Stimulated activated CD4-positive, alpha-beta T cell treated with anti-CD3 and anti-CD28 coated beads, TNF-alpha, amount 100 ng/mL, for 1 hour (primary cell): ENCODE measurements at places on chromosomes 11 and 22.

DNA sequence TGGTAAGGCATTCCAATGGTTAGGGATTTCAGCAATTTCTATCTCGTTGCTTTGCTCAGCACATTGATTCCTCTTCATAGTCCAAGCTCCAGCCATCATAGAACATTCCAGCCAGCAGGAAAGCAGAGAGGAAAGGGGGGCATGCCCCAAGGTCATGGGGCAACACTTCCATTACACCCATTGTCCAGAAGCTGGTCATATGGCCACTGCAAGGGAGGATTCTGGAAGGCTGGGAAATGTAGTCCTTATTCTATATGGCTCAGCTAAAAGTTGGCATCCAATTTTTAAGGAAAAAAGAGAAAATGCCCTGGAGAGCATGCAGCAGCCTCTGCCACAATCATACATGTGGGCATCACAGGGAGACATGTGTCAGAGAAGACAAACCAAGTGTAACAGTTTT, 47.1 kb upstream of the RCN1 start:
- DNase-seq, result no peak

DNA sequence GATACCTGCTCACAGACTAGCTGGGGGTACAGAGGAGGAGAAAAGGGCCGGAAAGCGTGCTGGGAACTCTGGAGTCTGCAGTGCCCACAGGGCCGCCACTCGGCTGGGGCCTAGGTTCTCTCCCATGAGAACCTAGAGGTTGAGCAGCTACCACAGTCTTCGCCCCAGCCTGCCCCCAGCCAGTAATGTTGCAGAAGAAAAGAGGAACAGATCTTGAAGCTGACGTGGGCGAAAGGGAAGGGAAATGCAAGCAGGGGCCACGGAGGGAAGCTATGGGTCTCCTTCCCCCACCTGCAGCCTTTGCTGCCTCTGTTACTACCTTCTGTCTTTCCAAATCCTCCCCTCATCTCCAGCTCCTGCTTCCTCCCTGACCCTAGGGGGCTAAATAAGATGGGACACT, 28.8 kb upstream of the P2RY2 start:
- no peak for DNase-seq

DNA sequence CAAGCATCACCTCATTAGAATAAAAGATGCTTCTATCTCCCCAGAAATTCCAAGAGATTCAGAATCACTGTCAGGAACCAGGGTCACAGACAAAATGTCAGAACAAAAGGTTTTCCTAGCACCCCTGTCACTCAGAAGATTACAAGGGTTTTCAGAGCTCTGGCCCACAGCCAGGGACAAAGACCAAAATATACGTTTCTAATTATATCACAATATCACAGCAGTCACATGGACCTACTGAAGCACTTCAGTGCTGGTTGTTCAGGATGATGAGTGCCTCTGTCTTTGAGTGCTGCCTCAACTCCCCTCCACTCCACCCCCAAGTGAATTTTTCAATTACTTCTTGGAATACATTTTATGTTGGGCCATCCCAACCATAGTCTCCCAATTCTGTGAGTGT, 21.9 kb upstream of the RTL6 start:
- no peak for DNase-seq

DNA sequence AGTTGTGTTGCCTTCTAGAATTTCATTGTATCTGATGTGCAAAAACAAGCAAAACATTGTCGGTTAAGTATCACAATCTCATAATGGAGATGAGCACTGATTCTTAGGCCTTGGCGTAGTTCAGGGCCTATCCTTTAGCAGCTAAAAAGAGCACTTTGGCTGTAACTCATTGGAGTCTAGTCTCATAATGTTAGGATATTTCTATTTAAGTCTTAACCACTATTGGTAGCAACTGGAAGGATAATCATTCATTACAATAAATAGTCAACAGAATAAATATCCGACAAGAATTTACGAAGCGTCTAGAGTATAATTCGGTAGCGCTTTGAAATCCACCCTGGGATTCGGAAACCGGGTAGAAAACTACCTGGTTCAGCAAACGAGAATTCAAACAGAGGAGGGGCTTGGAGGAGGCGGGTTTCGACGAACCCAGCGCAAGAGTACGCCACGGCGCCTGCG, 461 bp upstream of the EED start:
- DNase-seq, result peak; percentile 75

GRCh38 chr11:95702526-95702925, 87.1 kb downstream of the FAM76B start:
- no peak for DNase-seq

- DNase-seq, result no peak
Measured at GRCh38 chr11:121340032-121340580, 47.5 kb downstream of the SC5D start.

DNA sequence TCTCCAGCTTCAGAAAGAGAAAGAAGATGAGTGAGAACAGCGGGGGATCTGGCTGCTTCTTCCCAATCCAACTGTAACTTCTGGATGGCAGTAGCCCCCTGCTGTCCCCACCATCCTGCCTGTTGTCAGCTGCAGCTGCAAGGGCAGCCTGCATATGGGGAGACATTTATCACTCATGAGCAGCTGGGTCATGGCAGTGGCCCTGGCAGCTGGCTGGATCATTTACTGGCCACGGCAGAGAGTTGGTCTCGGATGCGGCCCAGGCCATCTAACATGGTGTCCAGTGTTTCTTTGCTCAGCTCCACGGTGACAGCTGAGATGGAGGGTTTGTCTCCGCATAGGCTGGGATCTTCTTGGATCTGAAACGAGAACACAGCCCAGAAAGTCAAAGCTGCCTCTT, 14.8 kb downstream of the COMMD9 start:
- no peak for DNase-seq

DNA sequence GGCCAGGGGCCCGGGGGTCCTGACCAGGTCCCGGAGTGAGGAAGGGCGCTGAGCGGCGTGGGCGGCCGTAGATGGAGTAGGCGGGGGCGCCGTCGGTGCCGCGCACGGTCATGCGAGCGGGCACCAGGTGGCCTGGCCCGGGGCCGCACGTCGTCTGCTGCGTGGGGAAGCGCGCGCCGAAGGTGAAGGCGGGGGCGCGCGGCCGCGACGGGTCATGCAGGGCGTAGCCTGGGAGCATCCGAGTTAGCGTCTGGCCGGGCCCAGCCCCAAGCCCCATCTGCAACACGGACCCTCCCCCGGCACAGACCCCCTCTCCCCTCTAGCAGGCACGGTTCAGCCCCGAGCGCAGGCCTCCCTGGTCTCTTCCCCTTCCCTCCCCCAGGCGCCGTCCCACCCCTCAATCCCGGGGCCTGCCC, 1.7 kb upstream of the TYMP start:
- no peak for DNase-seq

- no peak for DNase-seq
Measured at GRCh38 chr11:36116161-36116560, 172.3 kb downstream of the LDLRAD3 start.

DNA sequence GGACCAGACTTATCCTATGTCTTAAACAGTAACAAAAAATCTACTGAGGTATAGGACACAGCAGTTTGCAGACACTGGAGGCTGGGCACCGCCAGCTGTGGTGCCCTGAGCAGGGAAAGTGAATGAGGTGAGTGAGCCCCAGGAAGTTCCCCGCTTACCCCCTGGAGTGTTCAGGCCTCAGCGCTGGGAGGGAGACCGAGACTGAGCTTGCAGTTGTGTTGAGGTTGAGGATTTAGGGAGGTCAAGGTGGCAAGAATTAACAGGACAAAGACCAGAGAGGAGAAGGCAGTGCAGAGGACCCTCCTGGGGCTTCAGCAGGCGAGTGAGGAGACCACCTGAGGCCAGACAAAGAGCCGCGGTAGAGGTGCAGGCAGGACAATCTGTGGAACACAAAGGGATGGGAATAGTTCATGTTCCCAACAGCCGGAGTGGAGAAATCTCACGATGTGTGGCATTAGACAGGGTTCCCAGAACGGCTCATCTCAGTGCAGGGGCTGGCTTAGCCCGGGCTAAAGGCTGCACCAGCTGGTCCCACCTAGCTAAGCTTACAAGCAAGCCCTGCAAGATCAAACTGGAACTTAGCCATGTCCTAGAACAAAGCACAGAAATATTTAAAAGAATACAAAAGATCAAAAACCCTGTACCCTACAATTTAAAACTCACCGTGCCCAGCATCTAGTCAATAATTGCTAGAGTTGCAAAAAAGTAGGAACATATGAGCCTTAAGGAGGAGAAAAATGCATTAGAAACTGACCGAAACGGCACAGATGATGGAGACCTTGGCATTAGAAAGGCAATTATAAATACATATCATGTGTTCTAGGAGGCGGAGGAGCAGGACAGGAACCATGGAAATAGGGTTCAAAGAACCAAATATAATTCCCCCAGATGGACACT, 47.4 kb upstream of the PITPNB start:
- DNase-seq, result no peak

DNA sequence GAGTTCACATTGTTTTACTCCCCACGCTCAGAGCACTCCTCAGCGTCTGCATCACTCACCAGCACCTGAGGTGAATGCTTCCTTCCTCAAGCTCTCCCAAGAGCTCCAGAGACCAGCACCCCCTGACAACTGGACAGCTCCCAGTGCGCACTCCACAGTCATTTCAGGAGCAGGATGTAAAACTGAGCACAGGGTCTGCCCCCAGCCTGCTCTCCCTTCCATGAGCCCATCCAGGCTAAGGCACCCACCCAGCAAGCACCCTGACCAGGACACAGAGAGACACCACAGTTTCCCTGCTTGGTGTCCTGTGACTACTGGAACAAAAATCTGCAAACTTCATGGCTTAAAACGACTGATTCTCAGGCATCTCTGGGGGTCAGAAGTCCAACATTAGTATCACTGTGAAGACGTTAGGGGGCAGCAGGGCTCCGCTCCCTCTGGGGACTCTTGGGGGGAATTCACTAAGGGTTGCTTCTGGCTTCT, 3.3 kb downstream of the SCGB1D2 start:
- no peak for DNase-seq

DNA sequence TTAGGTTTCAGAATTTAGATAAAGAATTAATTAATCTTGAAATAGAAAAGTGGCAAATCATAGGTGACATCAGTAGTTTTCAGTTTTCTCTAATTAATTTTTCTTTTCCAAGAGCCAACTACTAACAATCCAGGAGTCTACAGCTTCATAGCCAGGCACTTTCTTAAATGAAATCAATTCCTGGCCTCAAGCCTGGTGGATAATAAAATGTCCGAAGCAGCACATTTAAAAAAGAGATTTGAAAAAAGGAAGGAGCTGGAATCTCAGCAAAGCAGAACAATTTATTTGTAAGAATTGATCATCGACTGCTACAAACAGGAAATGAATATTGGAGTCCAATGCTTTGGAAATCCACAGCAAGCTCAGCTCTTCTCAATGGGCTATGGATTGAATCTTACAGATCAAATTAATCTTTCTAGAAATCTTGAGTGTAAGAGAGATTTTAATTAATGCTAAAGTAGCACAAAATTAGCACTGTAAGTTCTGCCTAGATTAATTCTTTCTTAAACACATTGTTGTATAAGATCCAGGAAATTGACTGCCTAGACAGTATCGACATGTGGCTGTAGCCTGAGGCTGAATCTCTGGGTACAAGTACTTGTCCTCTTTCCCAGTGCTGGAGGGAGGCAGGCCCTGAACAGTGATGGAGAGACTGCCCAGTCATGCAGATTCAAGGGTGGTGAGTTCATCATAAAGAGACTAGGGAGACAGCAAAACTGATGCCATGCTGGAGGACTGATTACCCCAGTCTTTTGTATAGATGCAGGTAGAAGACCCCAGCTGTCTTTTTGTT, 167.8 kb upstream of the POU2AF2 start:
- DNase-seq, result no peak

GRCh38 chr11:71428861-71429435, 19.2 kb downstream of the DHCR7 start:
- DNase-seq, result no peak

- DNase-seq, result no peak
Measured at GRCh38 chr11:96203567-96204365, 139.2 kb downstream of the MAML2 start.

GRCh38 chr11:32438866-32439489, 3.6 kb upstream of the WT1 start:
- no peak for DNase-seq

DNA sequence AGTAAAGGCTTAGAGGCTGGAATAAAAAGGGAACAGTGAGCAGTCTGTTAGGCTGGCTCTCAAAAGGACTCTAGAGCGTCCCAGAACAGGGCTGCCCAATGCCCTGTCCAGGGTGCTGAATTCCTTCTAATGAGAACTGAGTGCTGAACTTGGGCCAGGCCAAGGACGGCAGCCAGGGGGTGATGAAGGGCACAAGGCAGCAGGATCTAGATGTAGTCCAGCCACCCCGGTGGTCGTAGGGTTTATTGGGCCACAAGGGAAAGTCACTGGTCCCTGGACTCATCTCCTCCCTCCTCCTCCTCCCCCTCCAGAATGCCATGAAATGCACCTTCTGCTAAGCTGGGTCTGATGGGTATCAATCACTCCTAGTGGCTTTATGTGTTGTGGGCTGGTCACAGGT, 19.2 kb downstream of the NPTXR start:
- DNase-seq, result no peak

GRCh38 chr22:28478564-28478963, 201.1 kb downstream of the TTC28 start:
- no peak for DNase-seq

GRCh38 chr22:41226723-41227655, 13.7 kb downstream of the CHADL start:
- DNase-seq, result no peak

DNA sequence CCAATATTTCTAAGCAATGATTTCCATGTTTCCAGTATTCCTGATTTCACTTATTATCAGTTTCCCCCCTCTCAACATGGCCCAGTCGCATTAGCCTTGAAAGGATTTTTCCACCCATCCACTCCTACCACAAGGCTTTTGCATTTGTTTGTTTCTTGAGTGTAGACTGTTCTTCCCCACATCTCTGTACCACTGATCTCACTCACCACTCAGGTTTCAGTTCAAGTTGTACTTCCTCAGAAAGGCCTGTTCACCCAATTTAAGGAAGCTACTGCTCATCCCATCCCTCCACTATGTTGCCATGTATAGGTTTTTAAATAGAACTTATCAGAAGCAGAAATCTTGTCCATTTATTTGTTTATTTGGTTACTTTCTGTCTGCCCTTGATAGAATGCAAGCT, 472.3 kb downstream of the FAM181B start:
- no peak for DNase-seq

DNA sequence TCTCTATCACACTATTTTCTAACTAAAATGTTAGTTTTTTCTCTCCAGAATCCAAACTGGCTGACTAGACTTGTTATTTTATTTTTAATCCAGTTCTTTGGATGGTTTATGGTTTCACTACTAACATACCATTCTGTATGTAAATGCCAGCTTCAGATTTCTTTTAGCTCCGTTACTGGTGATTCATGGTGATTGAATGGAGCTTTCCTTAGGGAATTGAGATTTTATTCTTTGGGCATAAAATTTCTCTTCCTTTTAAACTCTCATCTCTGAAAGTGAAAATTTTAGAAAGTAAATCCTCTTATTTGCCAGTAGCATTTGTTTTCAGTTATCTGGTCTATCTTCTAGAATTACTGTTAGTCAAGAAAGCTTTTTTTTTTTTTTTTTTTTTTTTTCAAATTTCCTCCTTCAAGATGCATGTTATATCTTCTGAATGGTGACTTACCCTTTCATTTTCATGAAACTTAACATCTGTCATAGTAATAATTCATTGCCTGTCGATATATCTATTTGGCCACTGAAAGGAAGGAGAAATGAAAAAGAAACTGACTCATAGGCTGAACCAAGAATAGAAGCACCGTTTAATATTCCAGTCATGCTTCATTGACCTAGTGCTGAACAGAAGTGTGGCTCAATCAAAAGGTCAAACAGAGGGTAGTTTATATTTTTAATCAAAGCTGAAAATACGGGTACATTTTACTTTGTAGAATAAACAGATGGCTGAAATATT, 6.4 kb downstream of the ENDOD1 start:
- DNase-seq, result no peak
